ENCODE measurements at places on chromosomes 5 and 9. TPM values are rescaled to one million over a fixed set of nuclear protein-coding genes. Genes with fewer than 3 reads are reported as not detected.

NLN gene
- 7.9 TPM for total RNA-seq

- no peaks in the 10 kb centered on the region for H3K36me3 ChIP-seq
- H3K27me3 ChIP-seq = no peaks in the 10 kb centered on the region
- H3K4me3 ChIP-seq = no peak overlapping the region
- no peak overlapping the region for H3K27ac ChIP-seq
Observed at GRCh38 chr5:88470745-88471144, 202.1 kb upstream of the TMEM161B start.

GRCh38 chr9:15430920-15431844 is 8.5 kb downstream of the SNAPC3 start:
- H3K4me3 ChIP-seq = no peak overlapping the region
- DNase-seq = no peak
- peaks cover 23% of the 10 kb centered on the region for H3K36me3 ChIP-seq
- H3K4me1 ChIP-seq = no peaks in the 10 kb centered on the region
- no peaks in the 10 kb centered on the region for H3K27me3 ChIP-seq

OTP gene
- not detected for total RNA-seq

GRCh38 chr5:112951124-112951702 is 25.4 kb upstream of the DCP2 start:
- H3K4me1 ChIP-seq = no peaks in the 10 kb centered on the region
- H3K27me3 ChIP-seq = no peaks in the 10 kb centered on the region
- DNase-seq = no peak
- H3K36me3 ChIP-seq = no peaks in the 10 kb centered on the region
- H3K4me3 ChIP-seq = no peak overlapping the region

DNA sequence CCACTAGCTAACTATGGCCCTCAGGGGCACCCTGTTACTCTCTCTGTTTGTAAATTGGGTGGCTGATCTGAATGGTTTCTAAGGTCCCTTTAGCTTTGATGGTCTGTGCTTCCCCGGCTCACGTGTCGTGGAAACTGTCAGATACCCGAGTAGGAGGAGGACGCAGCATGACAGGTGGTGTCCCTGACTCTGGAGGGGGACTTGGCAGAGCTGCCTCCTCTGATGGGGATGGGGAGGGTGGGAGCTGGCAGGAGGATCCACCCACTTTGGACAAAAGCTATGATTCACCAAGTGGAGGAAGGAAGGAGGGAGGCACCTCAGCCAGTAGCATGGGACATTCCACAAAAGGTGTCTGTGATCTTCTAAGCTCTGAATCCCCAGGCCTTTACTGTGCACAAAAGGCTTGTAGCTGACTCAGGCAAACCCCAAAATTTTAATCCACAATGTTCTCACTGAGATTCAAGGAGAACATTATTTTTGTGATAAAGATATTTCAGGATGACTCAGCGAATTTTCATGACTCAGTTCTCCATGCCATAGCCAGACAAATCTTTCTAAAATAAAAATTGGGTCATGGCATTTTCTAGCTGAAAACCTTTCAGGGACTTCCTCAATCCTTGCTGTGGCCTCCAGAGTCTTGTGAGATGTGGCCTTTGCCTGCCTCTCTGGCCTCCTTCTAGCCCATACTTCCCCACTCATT is 131.0 kb upstream of the BRINP1 start:
- DNase-seq = no peak
- H3K4me3 ChIP-seq = no peak overlapping the region
- no peaks in the 10 kb centered on the region for H3K36me3 ChIP-seq
- H3K27me3 ChIP-seq = no peaks in the 10 kb centered on the region
- H3K4me1 ChIP-seq = no peaks in the 10 kb centered on the region
- no peak overlapping the region for H3K27ac ChIP-seq

DNA sequence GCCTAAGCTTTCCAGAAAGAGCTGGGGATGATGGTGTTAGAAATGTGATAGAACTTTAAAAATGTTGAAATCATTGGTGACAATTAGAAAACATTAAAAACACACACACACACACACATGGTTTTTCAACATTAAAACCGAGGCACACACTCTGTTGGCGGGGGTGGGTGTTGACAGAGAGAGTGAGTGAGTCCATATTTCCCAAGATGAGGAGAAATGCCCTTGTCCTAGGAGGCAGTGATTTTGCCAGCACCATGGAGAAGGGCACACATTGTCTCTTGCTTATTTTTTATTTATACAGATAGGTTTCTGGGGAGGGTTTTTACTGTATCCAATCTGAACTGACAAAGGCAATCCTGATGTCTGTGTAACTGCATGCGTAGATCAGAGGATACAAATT is 152.5 kb downstream of the INSYN2B start:
- H3K4me1 ChIP-seq = no peaks in the 10 kb centered on the region
- no peak overlapping the region for H3K27ac ChIP-seq
- no peak overlapping the region for H3K4me3 ChIP-seq
- no peaks in the 10 kb centered on the region for H3K27me3 ChIP-seq
- DNase-seq = no peak

CEL gene
- total RNA-seq = 0.47 TPM

DNA sequence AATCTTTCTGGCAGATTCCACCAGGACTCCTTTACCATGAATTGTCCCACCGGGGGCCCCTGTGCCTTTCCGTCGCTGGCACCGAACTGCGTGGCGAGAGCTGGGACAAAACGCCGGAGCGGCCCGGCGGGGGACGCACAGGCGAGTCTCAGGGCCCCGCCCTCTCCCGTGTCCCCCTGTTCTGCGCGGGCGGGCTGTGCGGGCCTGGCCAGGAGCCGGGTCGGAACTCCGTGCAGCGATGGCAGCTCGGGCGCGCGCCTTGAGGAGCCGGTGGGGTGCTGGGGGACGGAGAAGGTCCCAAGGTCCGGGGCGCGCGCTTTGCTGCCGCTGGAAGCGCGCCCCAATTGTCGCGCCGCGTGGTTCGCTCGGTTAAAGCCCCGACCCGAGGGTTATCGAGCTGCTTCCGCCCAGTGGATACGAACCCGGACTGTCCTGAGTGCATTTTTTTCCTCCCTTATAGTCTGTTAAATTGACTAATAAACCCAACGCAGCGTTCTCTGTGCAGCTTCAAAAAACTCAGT is 125.3 kb downstream of the TMEM174 start:
- H3K36me3 ChIP-seq = no peaks in the 10 kb centered on the region
- no peak for DNase-seq
- H3K4me1 ChIP-seq = peaks cover 12% of the 10 kb centered on the region
- H3K4me3 ChIP-seq = peak overlapping the region; percentile 69
- no peak overlapping the region for H3K27ac ChIP-seq

GRCh38 chr5:77076961-77077828 is 9.9 kb downstream of the ZBED3 start:
- no peaks in the 10 kb centered on the region for H3K36me3 ChIP-seq
- no peaks in the 10 kb centered on the region for H3K4me1 ChIP-seq
- H3K27ac ChIP-seq = no peak overlapping the region
- DNase-seq = no peak

DNA sequence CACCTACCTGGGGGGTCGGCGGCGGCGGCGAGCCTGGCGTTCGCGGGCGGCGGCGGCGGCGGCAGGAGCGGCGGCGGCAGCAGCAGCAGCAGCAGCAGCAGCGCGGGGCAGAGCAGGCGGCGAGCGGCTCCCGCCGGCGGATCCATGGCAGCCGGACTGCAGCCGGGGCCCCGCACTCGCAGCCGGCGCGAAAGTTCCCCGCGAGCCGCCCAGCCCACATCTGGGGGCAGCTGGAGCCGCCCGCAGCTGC is 153 bp downstream of the ADAMTS2 start:
- H3K27me3 ChIP-seq = peaks cover 81% of the 10 kb centered on the region
- H3K4me1 ChIP-seq = no peaks in the 10 kb centered on the region
- no peak for DNase-seq
- H3K27ac ChIP-seq = no peak overlapping the region
- no peaks in the 10 kb centered on the region for H3K36me3 ChIP-seq

SECISBP2 gene
- 15.7 TPM for total RNA-seq

DNA sequence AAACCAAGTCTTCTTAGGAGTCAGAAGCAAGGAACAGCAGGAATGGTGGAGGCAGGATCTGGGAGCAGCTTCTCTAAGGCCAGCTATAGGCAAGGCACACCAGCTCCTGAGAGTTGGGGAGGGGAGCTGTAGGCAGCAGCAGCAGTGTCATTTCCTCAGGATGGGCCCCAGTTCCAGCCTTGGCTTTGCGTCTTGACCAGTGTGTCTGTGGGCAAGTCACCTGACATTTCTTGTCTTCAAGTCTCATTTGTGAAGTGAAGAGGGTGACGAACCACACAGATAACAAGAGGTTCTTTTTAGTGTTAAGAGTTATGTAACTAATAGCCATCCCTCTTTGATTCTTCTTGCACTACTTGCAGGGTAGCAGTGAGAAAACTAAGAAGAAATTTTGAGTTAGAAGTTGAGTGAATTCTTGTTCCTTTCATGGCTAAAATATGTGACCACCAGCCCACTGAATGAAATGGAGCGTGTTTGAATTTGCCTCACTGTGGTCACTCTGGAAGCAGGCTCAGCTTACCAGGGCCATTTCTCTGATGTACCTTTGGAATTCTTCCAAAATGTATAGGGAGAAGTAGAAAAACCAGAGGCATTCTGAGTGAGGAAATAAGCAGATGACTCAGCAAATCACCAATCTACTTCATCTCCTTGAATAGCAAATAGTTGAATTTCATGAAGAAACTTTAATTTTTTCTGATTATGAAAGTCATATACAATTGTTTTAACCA is 42.4 kb downstream of the RHOBTB3 start:
- no peak overlapping the region for H3K4me3 ChIP-seq
- no peak overlapping the region for H3K27ac ChIP-seq
- H3K27me3 ChIP-seq = no peaks in the 10 kb centered on the region
- DNase-seq = peak; percentile 68
- no peaks in the 10 kb centered on the region for H3K36me3 ChIP-seq
- H3K4me1 ChIP-seq = peaks cover 11% of the 10 kb centered on the region

- H3K27ac ChIP-seq = no peak overlapping the region
- no peaks in the 10 kb centered on the region for H3K27me3 ChIP-seq
- H3K4me3 ChIP-seq = no peak overlapping the region
- no peak for DNase-seq
- no peaks in the 10 kb centered on the region for H3K36me3 ChIP-seq
- H3K4me1 ChIP-seq = no peaks in the 10 kb centered on the region
Observed at GRCh38 chr9:120676767-120677402, 37.4 kb downstream of the MEGF9 start.

UGT3A2 gene
- not detected for total RNA-seq

DNA sequence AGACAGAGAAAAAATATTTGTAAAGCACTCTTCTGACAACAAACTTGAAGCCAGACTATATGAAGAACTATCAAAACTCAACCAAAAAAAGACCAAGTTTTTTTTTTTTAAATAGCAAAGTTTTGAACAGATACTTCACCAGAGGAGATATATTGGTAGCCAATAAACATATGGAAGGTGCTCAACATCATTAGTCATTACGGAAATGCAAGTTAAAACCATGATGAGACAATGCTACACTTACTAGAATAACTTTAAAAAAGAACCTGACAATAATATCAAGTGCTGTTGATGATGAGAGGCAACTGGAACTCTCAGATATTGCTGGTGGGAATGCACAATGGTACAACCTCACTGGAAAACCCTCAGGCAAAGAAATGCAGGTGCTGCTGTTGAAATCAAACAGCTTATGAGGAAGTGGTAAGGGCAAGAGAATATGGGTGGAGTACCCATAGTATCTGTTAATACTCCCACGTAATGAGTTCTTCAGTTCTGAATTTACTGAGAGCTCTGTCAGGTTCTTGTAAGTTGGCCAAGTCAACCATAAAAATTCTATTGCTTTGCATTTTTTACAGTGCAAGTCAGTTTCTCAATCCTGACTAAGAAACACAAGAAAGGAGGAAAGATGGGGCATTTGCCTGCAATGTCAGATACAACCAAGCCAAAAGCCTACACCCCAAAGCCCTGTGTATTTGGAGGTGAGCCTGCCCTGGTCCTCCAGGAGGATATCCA is 87.3 kb upstream of the GNAQ start:
- H3K27me3 ChIP-seq = no peaks in the 10 kb centered on the region
- H3K4me3 ChIP-seq = no peak overlapping the region
- H3K27ac ChIP-seq = 0 out of 2 replicates have a peak overlapping the region, but pooled peaks have one; percentile 29
- DNase-seq = peak; percentile 63
- no peaks in the 10 kb centered on the region for H3K36me3 ChIP-seq

GRCh38 chr9:136494531-136495215 is 11.8 kb upstream of the SEC16A start:
- H3K27ac ChIP-seq = no peak overlapping the region
- H3K27me3 ChIP-seq = no peaks in the 10 kb centered on the region
- DNase-seq = no peak
- no peaks in the 10 kb centered on the region for H3K36me3 ChIP-seq

- peaks cover 43% of the 10 kb centered on the region for H3K27me3 ChIP-seq
- no peak for DNase-seq
- peak overlapping the region; percentile 46 for H3K4me3 ChIP-seq
- H3K4me1 ChIP-seq = no peaks in the 10 kb centered on the region
- no peak overlapping the region for H3K27ac ChIP-seq
- H3K36me3 ChIP-seq = no peaks in the 10 kb centered on the region
Observed at GRCh38 chr9:85522459-85523092, 219.2 kb downstream of the AGTPBP1 start.

GRCh38 chr5:107705402-107706014 is 34.8 kb upstream of the EFNA5 start:
- H3K27me3 ChIP-seq = no peaks in the 10 kb centered on the region
- peaks cover 12% of the 10 kb centered on the region for H3K4me1 ChIP-seq
- H3K27ac ChIP-seq = no peak overlapping the region
- H3K4me3 ChIP-seq = no peak overlapping the region
- DNase-seq = peak; percentile 78

DNA sequence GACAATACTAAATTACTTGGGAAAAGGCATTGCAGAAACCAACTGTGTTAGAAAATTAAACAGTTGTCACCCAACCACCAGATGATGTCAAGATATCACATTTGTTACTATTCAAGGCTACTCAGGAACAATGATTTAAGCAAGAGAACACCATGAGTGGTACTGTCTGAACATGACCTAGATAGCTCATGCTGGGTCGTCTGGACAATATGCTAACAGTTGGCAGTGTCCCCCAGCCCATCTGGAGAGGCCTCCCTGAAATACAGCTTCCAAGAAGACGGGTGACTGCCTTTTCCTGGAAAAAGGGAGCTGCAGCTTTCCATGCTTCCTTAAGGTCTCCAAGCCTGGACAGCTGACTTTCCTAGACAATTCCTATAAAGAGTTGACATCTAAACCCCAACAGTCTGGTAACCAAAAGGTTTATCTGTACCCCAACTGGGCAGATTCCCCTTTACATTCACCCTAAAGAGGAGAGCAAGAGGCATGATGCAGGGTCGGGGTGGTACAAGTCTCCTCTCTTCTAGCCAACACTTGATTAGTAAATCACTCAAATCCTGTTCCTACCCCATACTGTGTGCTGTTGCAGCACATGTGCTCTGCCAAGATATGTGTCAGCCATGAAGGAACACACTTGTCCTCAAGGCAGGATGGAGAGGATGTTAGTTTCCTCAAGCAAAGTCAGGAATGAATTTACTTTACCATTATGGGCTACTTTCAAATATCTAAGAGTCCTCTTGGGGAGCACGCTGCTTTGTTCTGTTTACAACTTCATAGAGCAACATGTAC is 433.0 kb downstream of the PDE4D start:
- no peaks in the 10 kb centered on the region for H3K27me3 ChIP-seq
- H3K4me1 ChIP-seq = 0 out of 2 replicates have a peak, but pooled peaks cover 3% of the 10 kb centered on the region
- no peak overlapping the region for H3K4me3 ChIP-seq

Measured in PC-3 (cell line).